NCI-H748 treated with DMSO at 0.1 percent for 48 hours (cell line): ENCODE measurements at places on chromosomes 6 and 20.

GRCh38 chr20:24589815-24590177 is 120.4 kb downstream of the SYNDIG1 start:
- no peak for DNase-seq

- DNase-seq: no peak
Observed at GRCh38 chr20:40993794-40994540, 34.7 kb upstream of the TOP1 start.

DNA sequence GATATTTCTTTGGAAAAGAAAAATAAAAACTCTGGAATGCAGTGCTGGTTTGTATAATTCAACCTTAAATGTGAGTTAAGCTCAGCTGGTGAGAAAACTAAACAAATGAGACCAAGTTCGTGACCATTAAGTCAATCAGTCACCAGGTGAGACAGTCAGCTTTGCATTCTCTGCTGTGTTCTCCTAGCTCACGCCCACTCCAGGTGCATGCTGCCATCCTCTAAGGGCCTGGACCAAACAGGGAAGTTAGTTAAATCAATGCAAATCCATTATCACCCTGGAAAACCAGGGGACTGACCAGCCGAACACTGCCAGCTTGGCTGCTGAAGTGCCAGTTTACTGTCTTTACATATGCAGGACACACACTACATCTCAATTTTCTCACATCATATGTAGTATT is 7.2 kb downstream of the TPBG start:
- peak; percentile 55 for DNase-seq

DNA sequence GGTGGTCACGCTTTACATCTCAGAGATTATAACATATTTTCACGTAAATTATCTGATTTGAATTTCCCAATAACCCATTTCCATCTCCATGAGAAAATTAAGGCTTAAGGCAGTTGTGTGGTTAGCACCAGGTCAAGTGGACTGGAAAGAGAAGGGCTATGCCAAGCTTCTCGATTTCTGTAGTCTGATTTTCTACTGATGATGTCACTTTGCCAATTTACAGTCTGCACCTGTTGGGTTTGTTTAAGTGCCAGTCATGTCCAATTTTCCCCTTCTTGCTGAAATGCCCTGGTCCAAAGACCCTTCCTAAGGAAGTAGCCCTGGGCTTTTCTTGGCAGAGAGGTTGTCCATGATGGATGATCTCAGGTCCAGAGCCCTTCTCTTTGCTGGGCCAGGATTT is 562.3 kb upstream of the BTBD3 start:
- DNase-seq: no peak

- DNase-seq: no peak
Observed at GRCh38 chr6:34970488-34970887, 81.4 kb downstream of the ANKS1A start.

GRCh38 chr6:143026696-143027449 is 33.8 kb upstream of the AIG1 start:
- DNase-seq: no peak

DNA sequence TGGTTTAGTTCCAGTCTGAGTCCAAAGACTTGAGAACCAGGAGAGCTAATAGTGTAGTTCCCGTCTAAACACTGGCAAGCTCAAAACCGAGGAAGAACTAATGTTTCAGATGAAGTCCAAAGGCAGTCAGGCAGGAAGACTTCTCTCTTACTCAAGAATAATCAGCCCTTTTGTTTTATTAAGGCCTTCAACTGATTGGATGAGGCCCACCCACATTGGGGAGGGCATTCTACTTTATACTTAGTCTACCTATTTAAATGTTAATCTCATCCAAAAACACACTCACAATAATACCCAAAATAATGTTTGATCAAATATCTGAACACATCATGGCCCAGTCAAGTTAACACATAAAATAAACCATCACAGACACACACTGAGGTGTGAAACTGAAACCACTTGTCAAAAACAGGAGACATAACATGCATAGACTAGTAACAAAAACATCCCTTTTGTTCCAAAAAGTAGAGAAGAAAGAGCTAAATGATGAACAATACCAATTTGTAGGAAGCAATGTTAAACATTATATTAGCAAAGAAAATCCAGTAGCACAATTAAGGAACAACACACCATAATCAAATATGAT is 50.2 kb upstream of the SENP6 start:
- DNase-seq: no peak

GRCh38 chr6:4913705-4914419 is 90.0 kb downstream of the RPP40 start:
- no peak for DNase-seq

DNA sequence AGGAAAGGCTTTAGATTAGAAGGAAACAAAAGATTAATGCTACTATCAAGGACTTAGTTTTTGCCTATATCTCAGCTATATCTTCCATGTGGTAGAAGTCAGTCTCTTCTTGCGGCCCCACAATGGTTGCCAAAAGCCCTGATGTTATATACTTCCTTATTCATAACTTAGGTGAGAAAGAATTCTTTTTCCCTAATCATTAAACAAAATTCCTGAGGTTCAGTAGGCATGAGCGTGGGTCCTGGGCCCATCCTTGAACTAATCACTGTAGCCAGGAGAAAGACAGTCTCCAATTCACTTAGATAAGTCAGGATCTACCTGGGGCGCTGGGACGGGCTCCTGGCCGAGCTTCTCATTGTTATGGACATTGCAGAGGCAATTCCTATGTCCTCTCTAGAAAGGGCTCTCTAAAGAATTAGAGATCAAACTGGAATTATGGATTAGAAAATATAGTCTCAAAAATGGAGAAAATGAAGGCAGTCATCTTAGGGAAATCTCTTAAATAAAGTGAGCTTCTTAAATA is 134.3 kb downstream of the KIF6 start:
- no peak for DNase-seq

GRCh38 chr6:56759521-56759920 is 116.8 kb upstream of the DST start:
- DNase-seq: no peak

- no peak for DNase-seq
Observed at GRCh38 chr20:62618611-62619529, 23.4 kb upstream of the SLCO4A1 start.

- DNase-seq: no peak
Observed at GRCh38 chr6:151901009-151901411, 93.5 kb downstream of the ESR1 start.

GRCh38 chr20:61986762-61987321 is 78.8 kb downstream of the TAF4 start:
- DNase-seq: no peak

- no peak for DNase-seq
Observed at GRCh38 chr6:39851331-39851730, 59.2 kb downstream of the DAAM2 start.

- DNase-seq: no peak
Observed at GRCh38 chr6:142935553-142936517, 9.1 kb downstream of the HIVEP2 start.

GRCh38 chr20:20734475-20734948 is 22.1 kb upstream of the RALGAPA2 start:
- no peak for DNase-seq

DNA sequence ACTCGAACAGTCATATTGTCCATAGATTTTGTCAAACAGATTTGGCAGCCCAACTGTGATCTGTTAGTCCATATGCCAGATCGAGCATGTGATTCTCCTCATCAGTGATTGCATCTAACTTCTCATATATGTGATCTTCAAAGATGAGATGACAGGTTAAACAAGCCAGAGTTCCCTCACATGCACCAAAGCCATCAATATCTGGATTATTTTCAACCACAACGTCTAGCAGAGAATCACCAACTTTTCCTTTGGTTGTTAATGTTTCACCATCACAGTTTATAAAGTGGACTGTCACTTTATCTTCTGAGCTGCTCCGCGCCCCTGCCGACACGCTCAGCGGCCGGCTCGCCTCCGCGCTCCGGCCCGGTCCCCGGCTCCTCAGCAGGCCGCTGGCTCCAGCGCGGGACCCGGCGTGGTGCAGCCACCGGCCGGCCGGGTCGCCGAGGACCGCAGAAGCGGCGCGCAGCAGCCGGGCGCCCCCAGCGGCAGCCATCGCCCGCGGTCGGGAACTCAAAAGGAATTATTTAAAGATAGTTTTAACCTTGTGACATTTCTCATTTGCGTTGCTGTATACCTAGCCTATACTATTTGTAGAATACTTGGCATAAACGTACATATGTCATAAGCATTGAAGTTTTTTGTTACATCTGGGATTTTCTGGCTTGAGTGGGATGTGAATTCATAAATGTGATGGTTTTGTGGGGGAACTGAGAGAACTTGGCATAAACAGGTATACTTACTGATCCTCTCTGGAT is 40.1 kb upstream of the DYNLRB1 start:
- DNase-seq: no peak

GRCh38 chr6:52504782-52505136 is 72.1 kb downstream of the TRAM2 start:
- DNase-seq: no peak

GRCh38 chr6:2899596-2899995 is 3.5 kb downstream of the SERPINB9 start:
- DNase-seq: no peak

GRCh38 chr6:3007571-3007970 is 7.9 kb downstream of the NQO2 start:
- DNase-seq: no peak

- no peak for DNase-seq
Observed at GRCh38 chr20:52880259-52880658, 91.9 kb upstream of the TSHZ2 start.

DNA sequence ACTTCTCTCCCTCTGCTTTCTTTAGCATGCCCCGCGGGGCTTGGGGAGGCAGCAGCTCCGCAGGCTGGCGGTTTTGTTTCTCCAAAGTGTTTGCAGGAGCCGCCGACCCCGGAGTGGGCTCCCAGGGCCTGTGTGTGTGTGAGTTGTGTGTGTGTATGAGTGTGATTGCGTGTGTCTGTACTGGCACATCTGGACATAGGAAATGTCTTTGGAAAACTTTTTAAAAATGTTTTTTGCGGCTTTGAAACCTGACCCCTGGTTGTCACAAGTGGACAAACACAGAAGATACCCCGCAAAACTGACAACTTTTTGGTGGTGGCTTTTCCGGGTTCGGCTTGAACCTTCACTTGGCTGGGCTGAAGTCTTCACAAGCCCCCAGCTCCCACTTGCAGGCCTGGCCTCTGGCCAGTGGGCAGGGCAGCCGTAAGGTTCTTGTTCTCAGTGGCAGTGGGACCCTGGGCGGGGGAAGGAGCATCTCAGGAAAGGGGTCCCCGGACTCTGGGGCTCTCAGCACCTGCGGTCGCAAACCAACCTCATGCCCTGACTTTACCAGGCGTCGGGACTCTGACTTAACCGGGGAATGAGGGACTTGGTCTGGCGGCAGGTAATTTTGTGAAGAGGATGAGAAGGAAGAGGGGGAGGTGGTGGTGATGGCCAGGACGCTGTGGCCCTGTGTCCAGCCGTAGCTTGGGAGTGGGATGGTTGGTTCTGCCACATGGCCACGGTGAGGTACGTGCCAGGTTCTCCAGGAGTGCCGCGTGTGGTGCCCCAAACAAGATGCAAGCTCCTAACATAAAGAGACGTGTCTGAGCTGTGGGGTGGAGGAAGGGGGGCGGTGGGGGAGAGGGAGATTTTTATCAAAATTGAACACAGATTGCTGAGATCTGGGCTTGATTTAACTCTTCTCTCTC is 619 bp downstream of the DAAM2 start:
- DNase-seq: no peak

DNA sequence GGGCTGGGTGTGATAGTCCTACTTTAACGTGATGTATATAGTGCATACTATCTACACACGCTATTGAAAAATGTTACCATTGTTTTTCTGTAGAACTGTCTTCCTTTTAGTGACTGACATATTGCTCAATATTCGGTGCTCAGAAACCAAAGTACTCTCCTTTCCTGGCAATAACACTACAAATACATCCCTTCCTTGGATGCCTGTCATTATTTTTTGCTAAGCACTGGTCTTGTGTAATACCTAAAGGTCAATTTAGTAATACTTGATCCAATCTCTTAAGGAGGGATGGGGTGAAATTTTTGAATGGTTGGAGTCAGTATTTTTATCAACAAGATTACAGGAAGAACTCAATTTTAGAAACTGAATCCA is 23.9 kb downstream of the CNR1 start:
- DNase-seq: no peak

GRCh38 chr20:23257848-23258746 is 92.5 kb upstream of the NXT1 start:
- peak; percentile 96 for DNase-seq

DNA sequence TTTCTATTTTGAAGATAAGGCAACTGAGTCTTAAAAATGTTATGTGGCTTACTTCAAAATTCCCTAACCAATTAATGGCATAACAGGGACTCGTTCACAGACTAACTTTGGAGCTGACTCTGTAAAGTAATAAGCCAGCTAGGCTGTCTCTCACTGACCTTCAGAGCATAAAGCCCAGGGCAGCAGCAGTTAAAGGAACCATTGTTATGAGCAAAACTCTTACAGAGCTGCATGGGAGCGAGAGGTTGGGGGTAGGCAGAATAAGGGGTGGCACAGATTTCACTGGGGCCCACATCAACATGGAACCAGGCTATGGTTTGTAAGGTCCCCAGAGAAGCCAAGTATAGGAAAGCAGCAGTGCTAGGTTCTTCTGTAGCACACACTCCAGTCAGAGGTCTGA is 637.8 kb downstream of the RFPL4B start:
- no peak for DNase-seq

DNA sequence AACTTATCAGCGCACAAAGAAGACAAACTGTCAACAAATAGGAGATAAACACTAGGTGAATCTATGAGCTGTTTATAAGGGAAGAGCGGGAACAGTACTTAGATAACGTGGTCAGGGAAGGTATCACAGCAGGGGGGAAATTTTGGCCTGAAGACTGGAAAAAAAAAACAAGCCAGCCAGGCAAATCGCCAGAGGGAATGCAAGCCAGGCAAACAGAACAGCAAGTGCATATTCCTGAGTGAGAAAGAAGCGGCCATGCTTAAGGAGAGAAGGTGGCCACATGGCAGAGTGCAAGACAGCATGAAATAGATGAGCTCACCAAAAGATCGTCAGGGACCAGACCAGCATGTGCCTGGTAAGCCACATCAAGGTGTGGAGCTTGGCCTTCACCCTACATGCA is 466.5 kb upstream of the ARID1B start:
- DNase-seq: no peak

DNA sequence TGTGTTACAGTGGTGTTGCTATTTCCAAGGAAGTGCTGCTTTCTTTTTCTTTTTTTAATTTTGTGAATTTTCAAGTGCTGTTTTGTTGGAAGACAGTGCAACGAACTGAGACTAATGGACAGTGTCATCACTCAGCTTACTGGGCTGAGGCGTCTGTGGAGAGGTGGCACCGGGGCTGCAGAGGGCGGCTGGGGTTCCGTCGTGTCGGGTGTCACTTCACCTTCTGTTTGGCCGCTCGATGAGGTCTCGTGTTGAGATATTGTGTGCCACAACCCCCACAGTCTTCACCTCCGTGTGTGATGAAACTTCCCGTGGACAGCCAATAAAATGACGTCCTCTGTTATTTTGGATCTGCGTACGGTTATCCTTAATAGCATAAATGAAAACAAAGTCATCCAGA is 149.4 kb upstream of the SNX9 start:
- no peak for DNase-seq

GRCh38 chr20:4022386-4023286 is 7.3 kb upstream of the RNF24 start:
- DNase-seq: no peak

- DNase-seq: no peak
Observed at GRCh38 chr20:34604980-34605788, 46.7 kb downstream of the MAP1LC3A start.
